ENCODE measurements at places on chromosomes 16 and 17.

GRCh38 chr16:19179546-19180490 lies 11.8 kb downstream of the SYT17 start:
- DNase-seq = peak; percentile 45

- no peak for DNase-seq
Measured at GRCh38 chr16:30004811-30005242, 6.0 kb downstream of the DOC2A start.

DNA sequence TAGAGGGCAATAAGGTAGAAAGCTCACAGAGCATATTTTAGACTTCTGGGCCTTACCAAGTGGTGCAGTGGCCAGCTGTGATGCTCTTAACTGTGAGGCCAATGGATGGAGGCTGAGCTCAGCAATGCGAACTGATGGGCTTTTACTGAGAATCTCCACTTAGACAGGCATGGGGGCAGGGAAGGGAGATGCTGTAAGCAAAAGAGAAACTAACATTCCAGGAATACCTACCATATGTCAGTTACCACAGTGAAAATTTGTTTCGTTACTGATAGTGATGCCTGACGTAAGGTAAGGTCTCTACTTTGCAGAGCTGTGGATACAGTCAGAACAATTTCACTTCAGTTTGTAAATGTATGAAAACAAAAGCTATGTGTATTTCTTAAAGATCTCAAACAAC lies 250.6 kb upstream of the ZFHX3 start:
- DNase-seq = no peak

- no peak for DNase-seq
Measured at GRCh38 chr17:199806-200545, 18.5 kb upstream of the DOC2B start.

DNA sequence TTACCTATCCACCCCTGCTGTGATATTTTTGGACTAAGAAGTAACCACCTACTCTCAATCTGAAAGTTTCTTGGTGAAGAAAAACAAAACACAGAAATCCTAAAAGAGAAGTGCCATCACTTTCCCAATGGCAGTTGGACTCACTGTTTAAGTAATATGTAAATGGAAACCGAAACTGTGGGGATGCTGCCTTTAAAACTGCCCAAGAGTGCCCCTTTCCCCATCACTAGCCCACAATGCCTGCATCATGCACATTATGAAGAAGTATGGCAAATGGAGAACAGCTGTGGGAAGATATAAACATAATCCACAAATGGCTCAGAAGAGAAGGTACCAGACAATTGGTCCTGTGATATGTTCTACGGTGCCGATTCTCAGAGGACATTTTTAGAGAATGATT lies 33.5 kb upstream of the SLC6A2 start:
- no peak for DNase-seq

- DNase-seq = no peak
Measured at GRCh38 chr17:45575126-45575885, 84.8 kb upstream of the PLEKHM1 start.

GRCh38 chr17:7748076-7748775 lies 30.7 kb downstream of the DNAH2 start:
- peak; percentile 46 for DNase-seq

- DNase-seq = no peak
Measured at GRCh38 chr17:27535975-27536374, 79.7 kb downstream of the KSR1 start.

GRCh38 chr17:5815396-5815795 lies 231.1 kb upstream of the NLRP1 start:
- DNase-seq = no peak

GRCh38 chr17:68910789-68911431 lies 44.3 kb downstream of the ABCA8 start:
- no peak for DNase-seq

GRCh38 chr16:87369796-87370719 lies 13.5 kb downstream of the FBXO31 start:
- DNase-seq = no peak

DNA sequence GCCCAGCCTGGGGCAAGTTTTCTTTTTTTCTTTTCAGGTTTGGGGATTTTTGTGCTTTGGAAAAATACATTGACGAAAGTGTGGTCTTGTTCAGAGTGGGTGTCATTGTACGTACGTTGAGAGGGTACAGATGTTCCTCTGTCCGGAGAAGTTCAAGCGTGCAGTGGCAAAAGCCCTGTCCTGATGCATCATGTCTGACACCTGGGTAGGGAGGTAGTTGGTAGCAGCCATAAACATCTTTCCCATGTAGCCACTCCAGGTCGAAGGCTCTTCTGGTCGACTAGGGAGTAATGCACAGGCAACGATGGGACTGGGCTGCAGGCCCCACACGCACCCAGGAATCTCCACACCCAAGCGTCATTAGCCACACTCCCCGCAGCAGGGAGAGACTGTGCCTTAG lies 27.4 kb downstream of the WIPI1 start:
- DNase-seq = no peak

GRCh38 chr17:58703137-58703915 lies 10.9 kb downstream of the RAD51C start:
- no peak for DNase-seq

GRCh38 chr17:37608351-37609169 lies 658 bp downstream of the SYNRG start:
- DNase-seq = peak; percentile 53

DNA sequence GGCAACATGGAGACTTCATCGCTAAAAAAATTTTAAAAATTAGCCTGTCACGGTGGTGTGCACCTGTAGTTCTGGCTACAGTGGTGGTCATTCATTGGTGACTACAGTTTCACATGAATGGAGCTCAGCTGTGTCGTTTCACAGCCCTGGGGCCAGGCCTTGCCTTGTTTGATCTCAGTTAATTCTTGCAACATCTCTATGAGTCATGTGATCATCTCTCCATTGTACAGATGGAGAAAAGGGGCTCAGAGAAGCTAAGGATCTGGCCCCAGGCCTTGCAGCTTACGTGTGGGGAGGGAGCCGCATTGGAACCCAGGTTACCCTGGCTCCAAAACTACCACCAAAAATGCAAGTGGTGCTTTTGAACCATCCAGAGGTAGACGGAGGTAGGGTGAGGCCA lies 49.4 kb downstream of the GDE1 start:
- no peak for DNase-seq

GRCh38 chr17:34624767-34625383 lies 45.5 kb downstream of the TMEM132E start:
- DNase-seq = no peak

GRCh38 chr17:41734949-41735313 lies 488 bp upstream of the HAP1 start:
- DNase-seq = no peak

- DNase-seq = peak; percentile 64
Measured at GRCh38 chr16:19375561-19376158, 42.0 kb upstream of the TMC5 start.

DNA sequence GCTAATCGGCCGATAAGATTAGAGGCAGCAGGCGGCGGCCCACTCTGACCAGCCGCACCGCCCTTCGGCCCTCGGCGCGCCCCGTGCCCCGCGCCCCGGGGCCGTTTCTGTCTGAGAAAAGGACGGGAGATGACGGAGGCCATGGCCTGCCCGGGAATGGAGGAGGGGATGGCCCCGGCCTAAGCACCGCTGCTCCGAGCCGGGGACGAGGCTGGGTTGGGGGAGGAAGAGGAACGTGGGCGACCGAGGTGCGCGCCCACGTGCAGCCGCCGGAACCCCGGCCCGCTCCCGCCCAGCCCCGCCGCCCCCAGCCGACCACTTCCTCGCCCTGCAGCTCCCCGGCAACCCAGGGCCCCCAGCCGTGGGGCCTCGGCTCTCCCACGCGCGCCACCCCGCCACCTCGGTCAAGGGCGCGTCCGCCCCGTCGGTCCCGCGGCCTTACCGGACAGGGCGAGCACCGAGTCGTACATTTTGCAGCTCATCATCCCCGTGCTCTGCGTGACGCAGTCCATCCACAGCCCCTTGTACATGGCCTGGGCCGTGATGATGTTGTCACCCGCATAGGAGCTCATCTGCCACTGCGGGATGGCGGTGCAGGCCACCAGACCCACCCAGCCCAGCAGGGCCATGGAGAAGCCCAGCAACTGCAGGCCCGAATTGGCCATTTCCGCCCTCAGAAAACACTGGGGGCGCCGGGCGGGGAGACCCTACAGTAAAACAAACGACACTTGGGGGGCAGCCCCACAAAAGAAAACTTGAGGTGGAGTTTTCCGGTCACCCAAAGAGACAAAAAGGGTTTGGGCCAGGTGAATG lies 693 bp downstream of the CLDN7 start:
- DNase-seq = no peak

- DNase-seq = no peak
Measured at GRCh38 chr16:29192329-29193247, 207.7 kb downstream of the LAT start.

DNA sequence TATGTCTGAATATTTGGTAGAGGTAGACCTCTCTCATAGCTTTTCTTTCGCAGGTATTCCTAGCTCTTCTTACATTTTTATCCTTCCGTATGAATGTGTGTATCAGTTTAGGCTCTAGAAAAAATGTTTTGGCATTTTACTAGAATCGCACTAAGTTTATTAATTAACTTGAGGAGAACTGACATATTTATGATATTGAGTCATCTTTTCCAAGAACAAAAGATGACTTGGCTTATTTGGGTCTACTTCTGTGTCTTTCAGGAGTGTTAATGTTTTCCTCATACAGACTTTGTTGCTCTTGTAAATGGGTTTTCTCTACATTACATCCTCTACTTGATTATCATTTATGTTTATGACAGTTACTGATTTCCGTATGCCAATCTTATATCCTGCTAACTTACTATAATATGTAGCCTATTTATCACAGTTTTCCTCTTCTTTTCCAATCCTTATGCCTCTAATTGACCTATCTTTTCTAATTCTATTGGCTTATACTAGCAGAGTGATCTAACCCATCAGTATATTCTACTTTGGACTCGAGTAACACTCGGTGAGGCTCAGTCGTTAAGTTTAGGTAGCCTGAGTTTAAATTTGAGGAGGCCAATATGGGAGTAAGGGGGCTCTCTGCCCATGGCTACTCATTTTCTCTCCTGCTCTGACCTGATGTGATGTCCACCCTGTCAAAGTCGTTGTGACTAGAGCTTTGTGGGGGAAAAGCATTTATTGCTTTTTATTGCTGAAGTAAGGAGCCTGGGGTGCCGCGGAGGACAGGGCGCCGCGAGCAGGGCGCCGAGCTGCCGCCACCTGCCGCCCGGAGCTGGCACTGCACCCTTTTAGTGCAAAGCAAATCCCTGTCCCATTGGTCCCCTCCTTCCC lies 20.0 kb downstream of the ST6GALNAC1 start:
- DNase-seq = peak; percentile 48

GRCh38 chr17:16282522-16282921 lies 65.5 kb downstream of the PIGL start:
- no peak for DNase-seq

DNA sequence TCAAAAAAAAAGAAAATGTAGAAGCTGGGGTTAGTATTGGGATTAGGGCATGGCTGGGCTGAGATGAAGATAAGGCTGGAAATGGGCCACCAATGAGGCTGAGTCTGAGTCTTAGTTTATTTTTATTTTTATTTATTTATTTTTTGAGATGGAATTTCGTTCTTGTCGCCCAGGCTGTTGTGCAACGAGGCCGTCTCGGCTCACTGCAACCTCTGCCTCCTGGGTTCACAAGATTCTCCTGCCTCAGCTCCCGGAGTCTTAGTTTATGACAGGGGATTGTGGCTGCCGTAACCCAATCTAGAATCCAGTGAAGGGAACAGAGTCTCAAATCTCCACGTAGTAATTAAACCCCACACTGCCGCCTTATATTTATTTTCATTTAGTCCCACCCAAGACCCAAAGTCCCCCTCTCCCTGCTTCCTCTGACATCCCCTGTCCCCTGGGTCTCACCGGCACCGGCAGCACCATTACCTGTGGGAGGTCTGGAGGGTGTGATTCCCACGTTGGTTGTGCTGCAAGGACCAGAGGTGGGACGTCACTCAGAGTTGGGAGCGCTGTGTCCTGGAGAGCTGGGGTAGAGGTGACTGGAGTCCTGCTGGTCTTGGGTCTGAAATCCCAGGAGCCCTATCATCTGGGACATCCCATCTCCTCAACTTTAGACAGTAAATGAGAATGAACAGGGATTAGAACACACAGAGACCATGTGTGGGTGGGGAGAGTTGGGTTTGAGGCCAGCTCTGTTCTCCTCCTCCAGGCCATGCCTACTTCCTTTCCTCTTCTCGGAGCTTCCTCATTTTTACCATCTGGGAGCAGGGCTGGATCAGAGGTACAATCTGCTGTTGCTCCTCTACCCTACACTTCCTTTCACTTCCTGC lies at the start of gene CLEC10A:
Gene CLEC10A, minus strand, starts transcription at position 671 of the 875 bp plus-strand sequence. CDS start 1,439 bp downstream, outside the sequence.
- no peak for DNase-seq

DNA sequence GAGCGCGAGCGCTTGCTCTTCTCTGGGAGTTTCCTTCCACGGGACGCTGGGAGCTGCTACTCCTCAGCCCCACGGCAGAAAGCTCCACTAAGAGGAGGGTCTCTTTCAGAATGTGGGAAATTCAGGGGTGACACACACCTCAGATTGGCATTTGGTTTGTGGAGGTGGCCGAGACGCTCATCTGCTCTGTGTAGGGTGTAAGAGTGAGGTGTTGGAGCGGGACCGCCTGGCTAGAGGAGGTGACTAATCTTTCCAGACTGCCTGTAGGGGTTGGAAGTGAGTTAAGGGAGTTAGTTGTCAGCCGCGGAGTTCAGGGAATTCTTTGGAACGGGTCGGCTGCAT lies 735 bp downstream of the PSMD11 start:
- no peak for DNase-seq
